Activated T-helper 9 cell treated with anti-CD3 and anti-CD28 coated beads, Interleukin-2, amount 50 U/mL, for 16 hours (primary cell): ENCODE measurements at places on chromosomes 4 and X.

DNA sequence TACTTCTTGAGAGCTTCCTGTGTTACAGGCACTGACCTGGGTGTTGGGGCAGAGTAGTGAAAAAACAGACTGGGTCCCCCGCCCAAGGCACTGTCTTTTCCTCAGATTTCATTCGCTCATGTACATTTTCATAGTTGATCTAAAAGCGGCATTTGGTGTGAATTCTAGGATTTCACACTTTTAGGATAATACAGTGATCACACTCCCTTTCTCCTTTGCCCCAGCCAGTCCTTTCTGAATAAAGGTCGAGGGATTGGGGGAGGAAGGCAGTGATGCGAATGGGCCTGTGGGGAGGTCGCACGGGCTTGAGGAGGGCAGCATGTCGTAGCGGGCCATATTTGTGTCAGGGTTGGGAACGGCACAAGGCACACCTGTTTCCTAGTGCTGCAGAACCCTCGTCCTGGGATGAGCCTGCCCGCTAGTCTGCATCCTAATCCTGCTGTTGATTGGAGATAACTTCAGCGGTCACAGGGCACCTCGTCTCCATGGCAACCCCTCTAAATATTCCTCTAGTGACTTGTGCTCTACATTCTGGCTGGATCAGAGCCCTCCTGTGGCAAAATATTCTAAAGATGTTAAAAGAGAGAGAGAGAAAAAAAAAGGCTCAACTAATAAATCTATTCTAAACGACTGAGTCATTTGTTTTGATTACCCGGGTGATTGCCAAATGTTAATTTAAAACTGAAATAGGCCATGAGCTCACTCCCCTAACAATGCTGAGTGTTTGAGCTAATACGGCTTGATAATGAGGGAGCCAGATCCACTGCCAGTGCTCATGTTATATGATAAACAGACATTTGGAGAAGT lies 21.8 kb downstream of the FHL1 start:
- DNase-seq: no peak

GRCh38 chrX:69298466-69299140 lies 133.3 kb upstream of the PJA1 start:
- no peak for DNase-seq

- no peak for DNase-seq
These were observed 39.4 kb downstream of the RAPGEF2 start for GRCh38 chr4:159142241-159142640.

DNA sequence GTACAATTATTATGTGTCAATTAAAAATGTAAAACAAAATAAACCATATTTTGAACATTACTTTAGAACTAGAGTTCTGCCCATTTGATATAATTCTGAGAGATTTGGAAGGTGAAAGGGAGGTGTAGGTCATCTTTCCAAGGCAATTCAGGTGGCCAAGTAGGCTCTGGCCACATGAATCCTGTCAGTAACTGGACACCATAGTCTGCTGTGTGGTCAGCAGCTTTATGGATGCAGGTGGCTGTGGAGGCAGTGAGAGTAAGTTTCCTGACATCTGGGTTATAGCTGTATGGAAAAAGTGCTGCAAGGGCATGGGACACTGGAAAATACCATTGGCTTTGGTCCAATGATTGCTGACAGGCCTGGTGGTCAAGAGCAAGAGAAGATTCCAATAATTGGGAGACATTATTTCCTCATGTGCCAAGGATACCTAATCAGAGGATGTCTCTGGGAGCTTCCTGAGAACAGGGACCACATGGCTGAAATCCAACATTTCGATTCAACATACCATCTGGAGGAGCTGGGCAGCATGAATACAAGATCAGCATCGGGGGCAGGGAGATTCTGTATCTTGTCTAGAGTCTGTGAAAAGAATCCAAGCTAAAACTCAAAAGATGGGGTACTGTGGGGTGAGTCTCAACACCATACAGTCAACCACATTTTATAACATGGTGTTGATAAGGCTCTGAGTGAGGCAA lies 523.1 kb downstream of the MID1IP1 start:
- DNase-seq: no peak

- DNase-seq: no peak
These were observed 15.4 kb upstream of the UGDH start for GRCh38 chr4:39542611-39543012.

DNA sequence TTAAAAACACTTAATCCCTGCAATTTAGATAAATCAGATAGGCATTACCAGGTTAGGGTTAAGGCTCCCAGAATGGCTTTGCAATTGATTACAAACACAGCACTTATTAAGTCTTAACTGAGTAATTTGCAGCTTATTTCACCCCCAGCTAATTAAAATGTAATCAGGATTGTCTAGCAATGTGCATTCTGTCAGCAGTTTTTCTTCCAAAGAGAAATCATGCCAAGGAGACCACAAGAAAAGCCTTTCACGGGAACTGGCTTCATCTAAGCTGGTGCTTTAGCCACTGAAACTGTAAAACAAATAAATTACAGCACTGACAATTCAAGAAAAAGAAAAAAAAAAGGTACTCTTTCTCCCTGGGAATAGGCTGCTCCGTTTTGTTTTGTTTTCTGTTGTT lies 2.1 kb downstream of the ANOS1 start:
- no peak for DNase-seq

- no peak for DNase-seq
These were observed 52.3 kb upstream of the LSM6 start for GRCh38 chr4:146123231-146123630.

DNA sequence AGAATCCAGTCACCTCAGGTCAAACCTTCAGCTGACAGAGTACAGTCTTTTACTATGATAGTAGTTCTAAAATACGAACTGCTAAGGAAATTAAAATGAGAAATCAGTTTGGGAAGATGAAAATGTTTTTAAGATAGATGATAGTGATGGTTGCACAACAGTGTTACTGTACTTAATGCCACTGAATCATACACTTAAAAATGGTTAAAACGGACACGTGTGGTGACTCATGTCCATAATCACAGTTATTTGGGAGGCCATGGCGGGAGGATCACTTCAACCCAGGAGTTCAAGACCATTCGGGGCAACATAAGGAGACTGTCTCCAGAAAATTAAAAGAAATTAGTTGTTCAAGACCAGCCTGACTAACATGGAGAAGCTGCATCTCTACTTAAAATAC lies 41.4 kb downstream of the ABHD18 start:
- DNase-seq: no peak

DNA sequence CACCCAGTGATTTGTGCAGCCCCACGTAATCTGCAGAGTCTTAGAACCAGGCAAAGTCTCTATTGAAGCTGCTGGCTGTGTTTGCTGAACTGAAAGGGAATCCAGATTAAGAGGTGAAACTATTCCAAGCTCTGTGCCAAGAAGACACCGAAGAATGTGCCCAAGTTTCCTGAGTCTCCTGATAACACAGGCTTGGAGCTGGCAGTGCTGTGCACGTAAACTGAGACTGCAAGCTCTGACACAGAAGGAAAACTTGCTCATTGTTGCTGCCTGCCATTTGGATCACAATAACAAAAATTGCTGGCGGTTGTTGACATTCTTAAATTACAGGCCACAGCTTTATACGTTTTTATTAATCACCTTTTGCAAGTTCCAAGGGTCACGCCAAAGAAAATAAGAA lies 60.2 kb upstream of the VCX3B start:
- no peak for DNase-seq
